Kidney tubule cell (primary cell): ENCODE measurements at places on chromosomes 4 and X.

DNA sequence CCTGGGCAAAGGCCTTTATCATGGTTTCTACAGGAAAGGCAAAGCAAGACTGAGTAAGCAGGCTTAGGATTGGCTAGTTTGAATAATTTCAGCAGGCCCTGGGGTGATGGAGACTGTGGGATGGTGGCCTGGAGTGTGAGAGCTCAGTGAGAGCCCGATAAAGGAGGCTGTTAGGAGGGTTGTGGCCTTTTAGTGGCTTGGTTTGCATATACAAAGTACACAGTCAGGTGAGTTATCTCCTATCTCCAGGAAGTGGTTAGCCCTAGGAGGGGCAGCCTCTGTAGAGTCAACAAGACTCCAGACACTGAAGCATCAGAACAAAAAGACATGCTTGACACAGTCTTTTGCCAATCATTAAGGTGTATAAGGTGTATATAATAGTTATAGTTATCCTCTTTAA lies 157.2 kb downstream of the CFAP299 start:
- DNase-seq = peak; percentile 41

- DNase-seq = peak; percentile 81
Measured at GRCh38 chrX:131704136-131704695, 160.3 kb downstream of the OR13H1 start.

- DNase-seq = no peak
Measured at GRCh38 chrX:1261285-1261684, 7.3 kb upstream of the CSF2RA start.

DNA sequence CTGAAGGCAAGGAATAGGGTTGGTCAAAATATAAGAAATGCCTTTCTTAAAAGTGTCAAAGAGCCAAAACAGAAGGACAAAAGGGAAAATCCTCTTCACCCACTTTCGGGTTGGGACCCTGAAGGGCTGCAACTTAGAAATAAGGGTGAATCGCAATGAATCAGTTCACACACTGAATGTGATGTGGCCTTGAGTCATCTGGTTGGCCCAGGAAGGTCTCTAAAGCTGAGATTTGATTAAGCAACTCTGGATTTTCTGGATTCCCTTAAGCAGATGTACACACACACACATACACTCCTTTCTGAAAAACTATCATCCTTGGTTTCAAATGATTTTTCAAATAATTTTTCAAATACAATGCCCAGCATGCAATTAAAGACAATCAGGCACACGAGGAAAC lies 13.1 kb downstream of the TAB3 start:
- DNase-seq = peak; percentile 80

DNA sequence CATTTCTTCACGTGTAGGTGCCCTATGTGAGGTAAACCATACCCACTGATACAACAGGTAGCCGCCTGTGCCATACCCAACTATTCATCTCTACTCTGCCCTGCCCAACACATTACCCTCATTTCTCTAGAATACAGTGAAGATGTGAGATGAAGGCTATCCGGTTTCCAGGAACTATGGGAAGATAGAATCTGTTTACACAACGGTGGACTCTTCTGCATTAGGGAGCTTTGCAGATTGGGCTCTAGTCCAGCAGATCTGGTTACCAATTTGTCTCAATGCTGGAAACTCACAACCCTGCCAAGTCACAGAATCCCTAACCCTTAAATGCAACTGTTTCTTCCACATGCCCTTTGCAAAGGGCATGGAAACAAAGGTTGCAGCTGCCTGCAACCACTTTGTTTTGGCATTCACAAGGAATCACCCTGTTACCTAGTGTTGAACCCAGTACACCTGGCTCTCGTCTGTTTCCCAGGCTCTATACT lies 6.4 kb upstream of the SLAIN2 start:
- DNase-seq = no peak

DNA sequence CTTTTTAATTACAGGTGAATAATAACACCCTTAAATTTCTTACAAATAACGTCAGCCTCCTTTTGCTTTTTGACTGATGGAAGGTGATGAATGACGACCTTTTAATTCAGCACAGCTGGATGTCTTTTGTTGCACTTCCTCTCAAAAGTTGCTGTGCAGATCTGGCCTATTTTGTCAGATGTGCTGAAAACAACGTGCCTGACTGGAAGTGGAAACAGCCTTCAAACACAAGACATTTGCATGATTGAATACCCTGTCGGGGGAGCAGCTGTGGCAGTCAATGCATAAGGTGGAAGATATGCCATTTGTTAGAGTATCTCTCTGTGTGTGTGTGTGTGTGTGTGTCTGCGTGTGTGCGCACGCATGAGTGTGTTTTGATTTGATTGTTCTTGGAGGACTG lies 579.7 kb downstream of the SPRY1 start:
- DNase-seq = no peak

- no peak for DNase-seq
Measured at GRCh38 chrX:125883169-125883568, 282.9 kb downstream of the DCAF12L2 start.

- DNase-seq = no peak
Measured at GRCh38 chr4:43369036-43369594, 476.6 kb downstream of the GRXCR1 start.

DNA sequence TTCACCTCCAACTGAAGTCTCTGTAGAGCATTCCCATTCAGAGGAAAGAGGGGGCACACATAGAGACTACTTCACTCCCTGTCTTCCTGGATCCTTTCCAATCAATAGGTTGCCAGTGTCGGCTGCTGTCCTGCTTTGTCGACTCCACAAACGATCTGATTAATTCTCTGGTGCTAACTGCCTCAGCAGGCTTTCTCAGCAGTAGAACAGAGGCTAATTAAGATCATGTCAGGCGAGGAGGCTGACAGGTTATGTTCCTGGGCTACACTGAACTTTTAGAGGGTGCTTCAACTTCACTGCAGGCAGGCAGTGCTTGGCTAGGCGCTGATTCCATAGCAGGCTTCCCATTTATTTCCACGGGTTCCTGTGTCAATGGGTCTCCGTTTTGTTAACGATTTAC lies 79.2 kb downstream of the GRIA3 start:
- no peak for DNase-seq

DNA sequence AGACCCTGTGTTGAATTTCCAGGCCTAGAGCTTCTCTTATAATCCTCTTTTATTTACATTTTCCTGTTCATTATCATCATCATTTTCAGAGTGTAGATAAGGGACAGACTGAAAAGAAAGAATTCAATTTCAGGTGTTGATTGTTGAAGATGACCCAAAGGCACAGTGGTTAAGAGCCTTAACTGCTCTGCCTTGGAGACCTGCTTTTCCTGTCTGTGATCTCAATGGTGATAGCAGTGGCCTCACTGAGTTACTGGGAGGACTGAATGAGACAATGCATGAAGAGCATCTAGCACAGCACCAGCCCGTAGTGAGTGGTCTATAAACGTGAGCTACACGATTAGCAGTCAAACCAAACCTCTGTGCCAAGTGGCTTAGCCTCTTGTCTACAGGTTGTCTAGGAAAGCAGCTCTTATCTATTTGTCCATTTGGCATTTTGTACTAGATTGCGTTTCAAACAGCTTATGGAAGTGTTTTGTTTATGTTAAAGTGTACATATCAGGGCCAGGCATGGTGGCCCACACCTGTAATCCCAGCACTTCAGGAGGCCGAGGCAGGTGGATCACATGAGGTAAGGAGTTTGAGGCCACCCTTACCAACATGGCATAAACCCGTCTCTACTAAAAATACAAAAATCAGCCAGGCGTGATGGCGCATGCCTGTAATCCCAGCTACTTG lies 41.5 kb downstream of the SETD7 start:
- DNase-seq = no peak

DNA sequence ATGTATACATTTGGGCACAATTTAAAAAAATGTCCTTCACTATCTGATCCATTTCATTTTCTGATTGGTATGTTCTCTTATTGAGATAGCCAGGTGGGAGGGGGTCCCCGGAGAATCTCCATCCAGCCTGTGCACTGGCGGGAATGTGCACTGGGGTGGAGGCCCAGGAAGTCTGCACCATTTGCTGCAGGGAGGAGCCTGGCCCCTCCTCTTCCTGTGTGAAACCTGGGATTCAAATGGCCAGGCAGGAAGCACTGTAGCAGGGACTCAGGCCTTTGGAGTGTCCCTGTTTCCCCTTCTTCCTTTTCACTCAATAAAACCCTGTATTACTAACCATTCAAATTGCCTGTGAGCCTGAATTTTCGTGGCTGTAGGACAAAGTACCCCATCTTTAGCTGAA lies 44.3 kb downstream of the GPRIN3 start:
- DNase-seq = no peak

DNA sequence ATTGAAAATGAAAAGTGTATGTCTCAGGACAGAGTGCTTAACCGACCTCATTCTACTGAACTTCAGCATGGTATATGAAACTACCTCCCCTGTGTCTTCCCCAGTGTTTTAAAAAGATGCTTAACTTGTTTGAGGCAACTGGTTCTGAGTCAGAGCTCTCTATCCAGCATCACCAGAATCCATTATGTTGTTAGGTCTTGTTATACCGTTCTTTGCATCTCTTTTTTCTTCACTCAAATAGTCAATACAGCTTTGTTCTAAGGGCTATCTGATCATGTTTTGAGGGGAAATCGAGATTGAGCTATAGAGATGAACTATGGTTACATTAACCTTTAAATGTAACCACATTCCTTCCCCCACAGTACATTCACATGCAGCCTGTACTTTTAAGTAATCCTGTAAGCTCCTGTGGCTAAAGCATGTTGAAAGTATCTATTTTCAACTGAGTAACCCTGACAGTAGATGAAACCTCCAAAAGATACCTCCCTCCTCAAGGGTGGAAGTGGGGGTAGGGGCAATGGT lies 514.4 kb downstream of the RPA4 start:
- DNase-seq = no peak

- peak; percentile 29 for DNase-seq
Measured at GRCh38 chr4:113327494-113327893, 278.0 kb downstream of the ANK2 start.

GRCh38 chr4:153480704-153481103 lies 14.5 kb downstream of the TMEM131L start:
- no peak for DNase-seq

DNA sequence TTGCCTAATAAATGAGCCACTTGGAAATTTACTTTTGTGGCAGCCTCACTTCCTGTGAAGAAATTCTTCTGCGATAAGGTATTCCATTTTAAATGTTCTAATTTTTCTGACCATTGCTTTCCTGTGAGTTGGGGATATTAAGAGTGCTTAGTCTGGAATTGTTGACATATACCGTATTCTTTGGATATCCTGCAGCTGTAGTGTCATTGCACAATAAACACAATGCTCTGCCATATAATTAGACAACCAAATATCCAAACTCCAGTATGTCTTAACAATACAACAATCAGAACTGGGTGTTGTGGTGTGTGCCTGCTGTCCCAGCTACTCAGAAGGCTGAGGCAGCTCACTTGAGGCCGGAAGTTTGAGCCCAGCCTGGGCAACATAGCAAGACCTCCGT lies 99.4 kb downstream of the LUZP4 start:
- no peak for DNase-seq

DNA sequence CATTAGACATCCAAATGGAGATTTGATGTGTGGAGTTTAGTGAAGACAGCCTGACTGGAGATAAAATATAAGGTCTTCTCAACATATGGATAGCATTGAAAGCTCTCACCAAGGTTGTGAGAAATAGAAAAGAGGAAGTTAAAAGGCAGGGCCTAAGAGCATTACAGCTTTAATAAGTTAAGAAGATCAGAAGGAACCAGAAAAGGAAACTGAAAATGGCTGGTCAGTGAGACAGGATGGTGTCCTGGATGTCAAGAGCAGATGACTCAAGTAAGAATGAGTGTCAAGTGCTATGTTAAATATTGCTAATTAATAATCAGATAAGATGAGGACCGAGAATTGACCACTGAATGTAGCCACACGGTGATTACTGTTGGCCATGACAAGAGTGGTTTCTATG lies 642.9 kb downstream of the STPG2 start:
- no peak for DNase-seq

DNA sequence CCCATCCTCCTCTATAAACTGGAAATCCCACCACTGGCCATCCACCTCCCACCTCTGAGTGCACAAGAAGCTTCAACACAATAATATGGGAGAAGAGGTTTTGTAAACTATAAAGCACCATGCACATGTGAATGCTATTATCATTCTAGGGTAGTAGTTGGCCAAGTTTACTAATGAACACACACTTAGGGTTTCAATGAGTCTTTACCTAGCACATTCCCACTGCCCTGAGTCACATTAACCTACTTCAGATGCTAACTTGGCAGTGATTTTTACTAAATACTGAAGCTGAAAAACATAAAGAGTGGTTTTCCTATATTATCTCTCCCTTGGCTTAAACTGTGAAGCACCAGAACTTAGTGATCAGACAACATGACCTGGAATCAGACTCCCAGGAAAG lies 93.9 kb downstream of the SH3KBP1 start:
- peak; percentile 25 for DNase-seq

DNA sequence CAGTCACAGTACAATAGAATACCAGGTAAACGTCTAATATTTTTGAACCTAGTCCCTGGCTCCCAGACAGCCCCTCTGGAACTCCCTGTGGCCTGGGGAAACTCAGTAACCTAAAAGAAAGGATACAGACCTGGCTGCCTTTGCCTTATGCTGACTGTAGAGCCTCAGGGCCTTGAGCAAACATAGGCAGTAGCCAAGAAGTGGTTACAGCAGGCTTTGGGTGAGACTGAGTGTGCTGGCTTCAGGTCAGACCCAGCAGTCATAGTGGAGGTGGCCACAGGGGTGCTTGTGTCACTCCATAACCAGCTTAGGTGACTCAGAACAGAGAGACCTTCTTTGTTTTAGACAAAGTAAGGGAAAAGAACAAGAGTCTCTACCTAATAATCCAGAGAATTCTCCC lies 141.8 kb upstream of the PRDX4 start:
- DNase-seq = peak; percentile 22

- no peak for DNase-seq
Measured at GRCh38 chr4:168434993-168435392, 45.3 kb downstream of the DDX60L start.

DNA sequence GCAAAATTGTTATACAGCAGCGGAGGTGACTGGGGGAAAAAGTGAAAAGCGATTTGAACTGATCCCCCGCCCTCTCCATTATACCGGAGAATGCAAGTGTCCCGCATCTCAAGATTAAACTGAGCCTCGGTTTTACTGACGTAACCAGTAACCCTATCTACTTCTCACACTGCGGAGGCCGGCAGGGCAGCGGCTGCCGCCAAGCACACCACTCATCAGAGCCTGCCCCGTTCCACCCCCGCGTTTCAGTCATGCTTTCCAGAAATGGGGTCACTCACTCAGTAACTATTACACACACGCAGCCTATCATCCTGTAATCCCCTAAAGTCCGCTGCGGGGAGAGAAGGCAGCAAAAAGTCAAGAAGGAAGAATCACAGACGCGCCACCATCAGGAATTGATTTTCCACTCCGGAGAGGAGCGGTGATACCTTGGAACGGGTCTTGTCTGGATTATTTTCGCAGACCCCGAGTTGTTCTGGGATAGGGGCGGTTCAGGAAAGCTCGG lies 1.4 kb downstream of the RPS6KA3 start:
- DNase-seq = peak; percentile 72

GRCh38 chrX:17425551-17425950 lies 50.6 kb downstream of the NHS start:
- no peak for DNase-seq

- peak; percentile 2 for DNase-seq
Measured at GRCh38 chr4:78945651-78946179, 6.5 kb upstream of the PAQR3 start.
